ENCODE measurements at places on chromosomes 2 and 18. TPM values are rescaled to one million over a fixed set of nuclear protein-coding genes. Genes with fewer than 3 reads are reported as not detected.

Gene UCN
- total RNA-seq, result 0.14 TPM

Gene TCF7L1
- total RNA-seq, result 7.1 TPM

Gene CHRND
- total RNA-seq, result not detected

Gene CHN1
- total RNA-seq, result 0.75 TPM

Gene PLB1
- total RNA-seq, result 3.8 TPM

Gene INO80C
- total RNA-seq, result 56.3 TPM

Gene NABP1
- total RNA-seq, result 31.3 TPM

Gene KRTCAP3
- total RNA-seq, result 40.2 TPM

Gene CCDC142
- total RNA-seq, result 9.4 TPM

Gene AQP12A
- total RNA-seq, result not detected

Gene CYS1
- 0.20 TPM for total RNA-seq

Gene LONRF2
- total RNA-seq, result not detected

Gene ARL6IP6
- 27.4 TPM for total RNA-seq

Gene GPR55
- total RNA-seq, result not detected

Gene MAP2
- 9.1 TPM for total RNA-seq

Gene CIB4
- total RNA-seq, result not detected

Gene ASB18
- not detected for total RNA-seq

Gene DRC1
- not detected for total RNA-seq

Gene SP5
- not detected for total RNA-seq

Gene AMER3
- not detected for total RNA-seq

Gene KCNS3
- 5.1 TPM for total RNA-seq

Gene ZNF142
- total RNA-seq, result 23.1 TPM

Gene C2orf81
- 1.5 TPM for total RNA-seq

Gene GLI2
- total RNA-seq, result 0.44 TPM

Gene PMAIP1
- 31.5 TPM for total RNA-seq

Gene CHST10
- 4.1 TPM for total RNA-seq

Gene CYRIA
- 0.14 TPM for total RNA-seq

Gene MYCN
- total RNA-seq, result 0.10 TPM

Gene GRHL1
- total RNA-seq, result 1.2 TPM

Gene CTLA4
- not detected for total RNA-seq

Gene UGT1A3
- total RNA-seq, result 0.88 TPM

Gene CD28
- total RNA-seq, result not detected

Gene CROCC2
- total RNA-seq, result not detected

Gene HAAO
- 0.48 TPM for total RNA-seq

Gene CAVIN2
- 8.4 TPM for total RNA-seq

Gene CD302
- 1.3 TPM for total RNA-seq

Gene B3GNT2
- total RNA-seq, result 27.8 TPM

Gene VWC2L
- not detected for total RNA-seq

Measured in foreskin keratinocyte (primary cell).